HCT116 (cell line): ENCODE measurements at places on chromosomes 4 and X.
A peak's percentile ranks its signal among the peaks of the same experiment; 100 is the strongest.

DNA sequence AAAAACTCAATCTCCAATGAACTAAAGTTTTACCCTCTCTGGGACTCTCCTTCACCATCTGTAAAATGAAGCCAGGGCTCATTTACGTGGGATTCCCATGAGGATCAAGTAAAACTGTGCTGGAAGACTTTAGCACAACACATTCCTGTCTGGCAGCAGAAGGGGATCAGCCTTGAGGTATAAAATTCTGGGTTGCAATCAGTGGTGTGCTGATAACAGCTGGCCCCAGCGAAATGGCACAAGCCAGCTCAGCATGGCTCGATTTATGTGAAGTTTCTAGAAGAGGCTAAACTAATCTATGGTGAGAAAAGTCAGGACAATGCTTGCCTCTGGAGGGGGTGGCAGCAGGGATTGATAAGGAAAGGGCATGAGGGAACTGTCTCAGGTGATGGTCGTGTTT is 28.4 kb downstream of the ZNF630 start:
- H3K4me3 ChIP-seq = no peak overlapping the region
- DNase-seq = no peak
- no peaks in the 10 kb centered on the region for H3K27me3 ChIP-seq
- H3K4me1 ChIP-seq = peaks cover 9% of the 10 kb centered on the region
- no peak overlapping the region for H3K27ac ChIP-seq

DNA sequence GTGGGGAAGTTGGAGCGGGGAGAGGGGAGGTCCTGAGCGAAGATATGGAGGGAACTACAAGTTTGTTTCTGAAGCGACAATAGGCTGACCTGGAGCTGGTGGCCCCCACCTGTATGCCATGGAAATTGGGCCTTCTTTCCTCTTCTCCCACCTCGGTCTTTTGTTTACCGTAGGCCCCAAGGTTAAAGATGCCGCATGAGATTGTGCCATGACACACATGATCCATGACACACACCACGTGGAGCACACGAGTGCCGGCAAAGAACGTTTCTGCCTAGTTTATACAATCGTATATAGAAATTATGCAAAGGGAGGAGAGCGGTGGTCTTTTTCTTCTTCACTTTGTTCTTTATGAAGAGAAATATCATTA is 408 bp downstream of the TMEM33 start:
- DNase-seq = peak; percentile 4
- peak overlapping the region; percentile 87 for H3K27ac ChIP-seq
- peak overlapping the region; percentile 88 for H3K4me3 ChIP-seq
- H3K27me3 ChIP-seq = no peaks in the 10 kb centered on the region
- peaks cover 7% of the 10 kb centered on the region for H3K4me1 ChIP-seq

GRCh38 chrX:154986826-154987575 is 35.5 kb downstream of the F8 start:
- H3K36me3 ChIP-seq = no peaks in the 10 kb centered on the region
- no peak overlapping the region for H3K27ac ChIP-seq
- H3K4me1 ChIP-seq = no peaks in the 10 kb centered on the region

DNA sequence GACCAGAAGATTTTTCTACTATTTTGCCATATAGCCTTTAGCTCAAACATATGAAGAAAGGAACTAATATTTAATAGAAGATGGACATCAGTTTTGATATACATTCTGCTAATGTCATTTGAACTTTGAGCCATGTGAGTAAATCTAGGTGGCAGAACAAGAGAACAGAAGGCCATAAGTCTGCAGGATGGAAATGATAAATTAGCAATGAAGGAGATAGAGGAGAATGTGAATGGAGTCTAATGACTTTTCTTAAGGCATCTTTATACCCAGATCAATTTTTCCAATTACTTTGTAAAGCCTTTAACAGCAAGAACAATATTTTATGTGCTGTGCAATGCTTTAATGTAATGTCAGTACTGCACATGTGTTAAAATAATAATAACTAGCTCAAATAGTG is 30.1 kb upstream of the ALG13 start:
- H3K36me3 ChIP-seq = no peaks in the 10 kb centered on the region
- H3K27ac ChIP-seq = no peak overlapping the region
- no peaks in the 10 kb centered on the region for H3K27me3 ChIP-seq
- no peak for DNase-seq

- H3K27me3 ChIP-seq = no peaks in the 10 kb centered on the region
- no peak for DNase-seq
- no peaks in the 10 kb centered on the region for H3K36me3 ChIP-seq
- no peak overlapping the region for H3K4me3 ChIP-seq
- H3K4me1 ChIP-seq = no peaks in the 10 kb centered on the region
- H3K27ac ChIP-seq = no peak overlapping the region
Observed at GRCh38 chrX:139287155-139287924, 243.2 kb upstream of the F9 start.

DNA sequence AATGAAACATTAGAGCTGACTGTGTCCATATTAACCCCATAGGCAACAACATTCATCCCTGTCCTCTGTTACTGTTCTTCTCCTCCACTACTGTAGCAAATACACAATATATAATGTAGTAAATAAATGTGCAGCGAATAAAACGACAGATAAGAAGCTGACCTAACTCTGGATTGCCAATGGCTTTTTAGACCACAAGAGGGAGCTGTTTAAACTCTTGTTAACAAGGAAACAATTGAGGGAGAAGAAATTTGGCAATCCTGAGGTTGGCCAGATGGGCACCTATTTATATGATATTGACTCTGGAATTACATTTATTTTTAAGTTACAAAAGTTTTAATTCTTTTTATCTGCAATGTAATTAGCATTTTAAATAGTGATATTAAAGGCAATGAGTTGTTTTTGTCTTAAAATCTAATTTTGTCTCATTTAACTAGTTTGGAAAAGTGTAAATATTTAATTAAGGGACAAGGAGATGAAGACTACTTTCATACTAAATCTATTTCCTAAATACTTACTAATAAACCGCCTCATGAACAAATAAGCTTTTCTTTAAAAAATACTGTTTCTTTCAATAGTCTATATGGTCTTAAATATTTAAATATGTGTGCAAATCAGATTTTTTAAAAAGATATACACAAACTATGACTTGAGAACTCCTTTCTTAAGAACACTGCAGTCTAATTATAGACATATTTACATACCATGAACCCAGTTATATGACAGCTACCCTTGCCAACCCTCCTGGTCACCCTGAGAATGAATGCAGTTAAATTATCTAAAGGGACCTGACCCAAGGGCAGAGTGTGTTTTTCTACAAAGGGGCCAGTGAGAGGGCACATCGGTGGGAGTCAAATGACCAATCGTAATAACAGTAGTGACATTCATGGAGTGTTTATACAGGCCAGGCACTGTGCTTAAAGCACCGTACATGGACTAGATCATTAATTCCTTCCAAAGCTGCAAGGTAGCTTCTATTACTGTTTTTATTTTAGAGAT is 52.9 kb upstream of the HPF1 start:
- H3K27me3 ChIP-seq = no peaks in the 10 kb centered on the region
- H3K27ac ChIP-seq = no peak overlapping the region
- DNase-seq = peak; percentile 84

- H3K4me3 ChIP-seq = no peak overlapping the region; the same call in 1 of the 2 replicates
- H3K27ac ChIP-seq = peak overlapping the region; percentile 57
- H3K4me1 ChIP-seq = peaks cover 26% of the 10 kb centered on the region
- no peaks in the 10 kb centered on the region for H3K27me3 ChIP-seq
- no peaks in the 10 kb centered on the region for H3K36me3 ChIP-seq
Observed at GRCh38 chr4:147782087-147782781, 50.3 kb downstream of the ARHGAP10 start.

- peaks cover 5% of the 10 kb centered on the region; the same call in 1 of the 2 replicates for H3K4me1 ChIP-seq
- no peak overlapping the region for H3K27ac ChIP-seq
- H3K36me3 ChIP-seq = no peaks in the 10 kb centered on the region
- DNase-seq = no peak
- no peaks in the 10 kb centered on the region; the same call in 1 of the 2 replicates for H3K27me3 ChIP-seq
Observed at GRCh38 chr4:15232366-15233263, 195.2 kb upstream of the C1QTNF7 start.

- H3K36me3 ChIP-seq = peaks cover 10% of the 10 kb centered on the region
- H3K4me3 ChIP-seq = no peak overlapping the region
- no peak overlapping the region for H3K27ac ChIP-seq
Observed at GRCh38 chrX:47637546-47638195, 7.9 kb upstream of the CFP start.

DNA sequence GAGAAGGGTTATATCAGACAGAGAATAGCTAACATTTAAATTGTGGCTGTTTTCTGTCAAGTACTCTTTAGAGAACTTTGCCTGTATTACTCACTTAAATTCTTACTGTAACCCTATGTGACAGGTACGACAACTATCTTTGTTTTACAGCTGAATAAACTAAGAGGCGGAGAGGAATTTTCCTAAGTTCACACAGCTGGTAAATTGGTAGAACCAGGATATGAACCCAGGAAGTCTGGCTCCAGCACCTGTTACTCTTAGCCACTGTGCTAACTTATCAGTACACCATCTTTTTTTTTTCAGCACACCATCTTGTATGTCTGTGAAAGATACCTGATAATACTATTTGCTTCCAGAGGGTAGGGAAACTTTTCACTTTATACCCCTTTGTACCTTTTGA is 2.0 kb upstream of the SYP start:
- no peaks in the 10 kb centered on the region for H3K27me3 ChIP-seq
- peaks cover 6% of the 10 kb centered on the region for H3K4me1 ChIP-seq
- H3K4me3 ChIP-seq = no peak overlapping the region
- no peaks in the 10 kb centered on the region for H3K36me3 ChIP-seq

- no peak for DNase-seq
- no peak overlapping the region for H3K27ac ChIP-seq
- no peaks in the 10 kb centered on the region for H3K27me3 ChIP-seq
- no peak overlapping the region for H3K4me3 ChIP-seq
Observed at GRCh38 chrX:20596856-20597255, 330.1 kb upstream of the RPS6KA3 start.

GRCh38 chr4:143559757-143560147 is 46.2 kb downstream of the SMARCA5 start:
- no peak for DNase-seq
- H3K4me1 ChIP-seq = no peaks in the 10 kb centered on the region
- no peak overlapping the region for H3K4me3 ChIP-seq

- H3K27ac ChIP-seq = no peak overlapping the region
- H3K4me3 ChIP-seq = no peak overlapping the region
- no peaks in the 10 kb centered on the region for H3K27me3 ChIP-seq
- H3K4me1 ChIP-seq = no peaks in the 10 kb centered on the region
- no peak for DNase-seq
- no peaks in the 10 kb centered on the region for H3K36me3 ChIP-seq
Observed at GRCh38 chr4:81120055-81120454, 89.5 kb downstream of the BMP3 start.

- H3K4me3 ChIP-seq = no peak overlapping the region
- no peaks in the 10 kb centered on the region for H3K27me3 ChIP-seq
- H3K36me3 ChIP-seq = no peaks in the 10 kb centered on the region
- no peaks in the 10 kb centered on the region for H3K4me1 ChIP-seq
- DNase-seq = no peak
Observed at GRCh38 chr4:104979083-104979760, 167.5 kb upstream of the TET2 start.

DNA sequence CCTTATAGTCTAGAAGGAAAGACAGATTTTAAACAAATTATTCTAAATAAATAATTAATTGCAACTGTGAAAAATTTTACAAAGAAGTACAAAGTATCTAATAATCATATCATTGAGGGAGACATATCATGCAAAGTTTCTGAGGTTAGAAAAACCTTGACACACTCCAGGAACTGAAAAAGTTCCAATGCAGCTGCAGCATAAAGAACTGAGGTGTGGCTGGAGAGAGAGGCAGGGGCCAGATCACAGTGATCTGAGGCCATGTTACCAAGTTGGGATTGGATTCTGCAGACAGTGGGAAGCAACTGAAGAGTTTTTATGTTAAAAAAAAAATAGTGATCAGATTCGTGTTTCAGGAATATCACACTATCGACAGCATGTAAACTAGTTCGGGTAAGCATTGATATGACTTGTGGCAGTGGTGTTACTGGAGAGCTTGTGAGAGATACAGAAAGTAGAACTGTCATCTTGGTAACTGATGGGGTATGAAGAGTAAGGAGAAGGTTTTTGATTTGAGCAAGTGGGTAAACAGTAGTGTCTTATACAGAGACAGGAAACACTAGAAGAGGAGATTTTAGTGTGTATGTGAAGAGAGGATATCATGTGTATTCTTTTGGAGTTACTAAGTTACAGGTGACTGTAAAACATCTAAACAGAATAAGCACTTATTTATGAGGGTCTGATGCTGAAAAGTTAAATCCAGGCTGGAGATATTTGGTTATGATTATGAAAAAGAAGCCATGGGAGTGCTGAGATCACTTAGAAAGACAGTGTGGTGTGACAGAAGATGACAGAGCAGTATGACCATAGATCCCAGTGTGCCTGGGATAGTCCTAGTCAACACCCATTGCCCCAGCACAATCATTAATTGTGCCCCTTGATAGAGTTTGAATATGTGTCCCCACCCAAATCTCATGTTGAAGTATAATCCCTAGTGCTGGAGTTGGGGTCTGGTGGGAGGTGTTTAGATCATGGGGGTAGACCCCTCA is 15.6 kb upstream of the SPRY1 start:
- no peak for DNase-seq
- no peaks in the 10 kb centered on the region for H3K4me1 ChIP-seq
- no peaks in the 10 kb centered on the region for H3K27me3 ChIP-seq

DNA sequence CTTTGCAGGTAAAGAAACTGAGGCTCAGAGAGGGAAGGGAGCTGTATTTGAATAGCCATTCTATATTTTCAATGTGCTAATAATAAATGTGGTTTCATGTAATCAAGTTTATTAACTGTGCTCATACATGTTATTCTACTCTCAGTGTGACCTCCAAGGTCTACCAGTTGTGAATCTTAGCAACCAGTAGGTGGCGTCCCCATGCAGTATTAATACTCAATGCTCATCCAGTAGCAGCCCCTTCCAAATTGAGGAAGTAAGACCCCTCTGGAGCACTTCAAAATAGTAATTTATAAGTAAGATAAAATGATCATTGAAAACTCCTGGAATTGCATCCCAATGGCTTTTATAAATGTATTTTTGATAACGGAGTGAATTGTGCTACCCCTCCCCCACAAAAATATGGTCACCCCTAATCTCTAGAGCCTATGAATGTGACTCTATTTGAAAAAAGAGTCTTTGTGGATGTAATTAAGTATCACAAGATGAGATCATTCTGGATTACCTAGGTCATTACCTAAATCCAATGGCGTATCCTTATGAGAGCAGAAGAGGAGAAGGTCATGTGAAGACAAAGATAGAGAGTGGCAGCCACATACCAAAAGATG is 20.4 kb upstream of the SEPSECS start:
- no peaks in the 10 kb centered on the region for H3K36me3 ChIP-seq
- H3K27ac ChIP-seq = no peak overlapping the region
- peaks cover 2% of the 10 kb centered on the region; the same call in 1 of the 2 replicates for H3K4me1 ChIP-seq
- DNase-seq = peak; percentile 32
- H3K27me3 ChIP-seq = no peaks in the 10 kb centered on the region
- H3K4me3 ChIP-seq = no peak overlapping the region

DNA sequence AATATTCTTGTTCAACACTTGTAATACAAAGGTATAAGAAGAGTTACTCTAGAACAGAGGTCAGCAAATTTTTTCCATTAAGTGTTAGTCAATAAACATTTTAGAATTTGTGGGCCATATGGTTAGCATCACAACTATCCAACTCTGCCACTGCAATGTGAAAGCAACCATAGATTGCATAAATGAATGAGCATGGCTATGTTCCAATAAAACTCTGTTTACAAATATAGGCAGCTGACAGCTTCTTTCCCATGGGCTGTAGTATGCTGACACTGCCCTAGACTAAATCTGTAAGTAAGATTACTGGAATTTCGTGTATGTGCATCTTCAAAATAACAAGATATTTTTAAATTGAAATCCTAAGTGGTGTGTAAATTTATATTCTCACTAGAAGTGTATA is 73.7 kb downstream of the GABRA2 start:
- no peak overlapping the region for H3K4me3 ChIP-seq
- DNase-seq = no peak
- no peaks in the 10 kb centered on the region for H3K36me3 ChIP-seq
- H3K4me1 ChIP-seq = no peaks in the 10 kb centered on the region
- H3K27ac ChIP-seq = no peak overlapping the region
- no peaks in the 10 kb centered on the region for H3K27me3 ChIP-seq
